ENCODE measurements at places on chromosomes 4 and X. TPM values are rescaled to one million over a fixed set of nuclear protein-coding genes. Genes with fewer than 3 reads are reported as not detected.
A peak's percentile ranks its signal among the peaks of the same experiment; 100 is the strongest.

DNA sequence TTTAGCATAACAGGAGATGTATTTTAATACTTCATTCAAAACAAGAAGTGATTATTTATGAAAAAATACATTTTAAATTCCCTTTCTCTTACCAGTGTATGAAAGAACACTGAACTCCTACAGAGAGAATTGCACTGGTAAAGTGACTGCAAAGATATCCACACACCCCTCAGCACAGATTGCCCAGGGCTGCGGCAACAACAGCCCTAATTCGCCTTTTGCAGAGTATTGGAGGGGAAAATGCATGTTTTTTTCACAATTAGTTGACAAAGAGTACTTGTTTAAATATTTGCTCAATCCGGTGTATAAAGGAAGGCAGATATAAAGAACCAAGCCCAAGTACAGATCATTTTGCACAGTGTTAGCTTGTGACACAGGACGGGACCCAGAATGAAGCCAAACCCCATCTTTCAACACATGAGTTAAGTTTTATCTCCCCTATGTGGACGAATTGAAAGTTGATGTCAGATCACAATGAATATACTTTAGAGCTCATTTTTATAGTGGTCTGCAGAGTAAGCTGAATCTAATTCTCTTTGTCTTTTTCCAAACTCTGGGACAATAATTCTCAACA, 551.4 kb upstream of the IGFBP7 start:
- no peaks in the 10 kb centered on the region for H3K27me3 ChIP-seq
- no peak overlapping the region for H3K4me3 ChIP-seq
- no peaks in the 10 kb centered on the region for H3K36me3 ChIP-seq
- DNase-seq, result no peak
- H3K27ac ChIP-seq, result no peak overlapping the region
- no peaks in the 10 kb centered on the region for H3K4me1 ChIP-seq

DNA sequence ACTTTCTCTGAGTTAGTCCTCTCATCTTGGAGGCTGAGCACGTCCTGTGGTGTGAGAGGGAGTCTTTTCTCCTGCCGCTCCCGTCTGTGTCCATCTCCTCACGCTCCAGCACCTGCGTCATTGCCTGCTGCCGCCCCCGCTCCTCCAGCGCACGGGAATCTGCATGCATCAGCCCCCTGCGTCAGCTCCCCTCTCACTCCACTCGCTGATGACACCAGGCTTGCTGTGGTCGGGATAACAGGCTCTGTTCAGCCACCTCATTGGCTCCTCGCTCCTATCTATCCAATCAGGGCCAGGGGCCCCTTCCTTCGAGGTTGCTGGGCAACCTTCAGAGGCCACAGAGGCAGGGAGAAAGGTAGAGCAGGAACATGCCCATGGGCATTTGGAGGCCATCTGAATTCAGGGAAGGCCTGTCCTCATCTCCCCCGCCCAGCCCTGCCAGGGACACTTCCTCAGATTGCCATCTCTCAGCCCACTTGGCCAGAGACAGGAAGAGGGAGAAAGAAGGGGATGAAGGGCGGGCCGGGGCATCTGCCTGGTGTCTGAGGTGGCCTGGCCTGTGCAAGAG, 9.3 kb downstream of the ZNF185 start:
- no peaks in the 10 kb centered on the region for H3K36me3 ChIP-seq
- H3K4me3 ChIP-seq, result no peak overlapping the region
- no peak for DNase-seq
- no peaks in the 10 kb centered on the region for H3K4me1 ChIP-seq

DNA sequence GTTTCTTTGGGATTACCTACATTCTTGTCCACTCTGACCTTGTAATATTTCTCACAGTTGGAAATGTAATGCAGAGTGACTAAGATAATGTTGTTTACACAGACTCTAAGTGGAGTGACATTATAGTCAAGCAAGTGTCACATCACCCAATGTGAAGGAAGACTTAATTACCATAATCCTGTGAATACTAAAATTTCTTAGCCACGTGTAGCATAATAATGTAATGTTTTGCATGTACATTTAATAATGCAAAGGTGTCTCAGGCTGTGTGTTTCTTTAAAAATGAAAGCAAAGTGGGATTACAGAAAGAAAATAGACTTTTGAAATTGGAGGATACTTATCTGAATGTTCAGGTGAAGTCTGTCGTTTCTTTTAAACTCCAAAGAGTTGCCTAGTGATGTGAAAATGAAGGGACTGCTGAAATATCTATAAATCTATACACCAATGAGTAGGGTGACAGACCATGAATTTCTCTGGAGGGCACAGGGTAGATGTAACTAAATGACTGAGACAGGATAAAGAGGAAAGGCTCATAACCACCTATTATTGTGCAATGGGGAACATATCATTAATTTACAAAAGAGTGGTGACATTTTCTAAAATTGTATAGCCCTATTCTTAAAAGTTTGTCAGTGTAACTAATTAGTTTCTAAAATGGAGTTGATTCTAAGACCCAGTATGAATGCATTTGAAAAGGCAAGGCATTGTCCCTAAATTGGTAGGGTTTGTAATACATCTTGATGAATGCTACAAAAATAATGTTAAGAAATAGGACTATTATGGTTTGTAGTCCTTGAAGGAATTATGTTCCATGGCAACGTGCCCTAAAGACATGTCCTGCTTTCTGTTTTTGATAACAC, 235.7 kb downstream of the DACH2 start:
- H3K4me1 ChIP-seq, result no peaks in the 10 kb centered on the region
- DNase-seq, result no peak
- no peak overlapping the region for H3K4me3 ChIP-seq
- H3K36me3 ChIP-seq, result no peaks in the 10 kb centered on the region
- H3K27me3 ChIP-seq, result no peaks in the 10 kb centered on the region
- H3K27ac ChIP-seq, result no peak overlapping the region

DNA sequence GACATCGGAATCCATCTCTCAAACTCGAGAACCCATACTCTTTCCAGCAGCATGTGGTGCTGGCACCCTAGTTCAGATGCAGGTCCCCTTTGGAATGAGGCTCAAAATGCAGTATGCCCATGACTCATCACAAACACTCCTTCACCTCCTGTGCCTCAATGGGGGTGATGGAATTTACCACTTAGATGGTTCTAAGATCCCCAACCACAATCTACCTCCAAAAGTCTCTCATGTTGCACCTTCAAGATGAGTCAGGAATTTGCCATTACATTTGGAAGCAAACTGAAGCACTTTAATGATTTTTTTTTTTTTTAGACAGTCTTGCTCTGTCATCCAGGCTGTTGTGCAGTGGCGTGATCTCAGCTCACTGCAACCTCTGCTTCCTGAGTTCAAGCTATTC, 8.5 kb upstream of the MID1 start:
- no peak overlapping the region for H3K4me3 ChIP-seq
- H3K4me1 ChIP-seq, result peaks cover 7% of the 10 kb centered on the region
- H3K36me3 ChIP-seq, result no peaks in the 10 kb centered on the region
- no peak overlapping the region for H3K27ac ChIP-seq
- DNase-seq, result no peak

DNA sequence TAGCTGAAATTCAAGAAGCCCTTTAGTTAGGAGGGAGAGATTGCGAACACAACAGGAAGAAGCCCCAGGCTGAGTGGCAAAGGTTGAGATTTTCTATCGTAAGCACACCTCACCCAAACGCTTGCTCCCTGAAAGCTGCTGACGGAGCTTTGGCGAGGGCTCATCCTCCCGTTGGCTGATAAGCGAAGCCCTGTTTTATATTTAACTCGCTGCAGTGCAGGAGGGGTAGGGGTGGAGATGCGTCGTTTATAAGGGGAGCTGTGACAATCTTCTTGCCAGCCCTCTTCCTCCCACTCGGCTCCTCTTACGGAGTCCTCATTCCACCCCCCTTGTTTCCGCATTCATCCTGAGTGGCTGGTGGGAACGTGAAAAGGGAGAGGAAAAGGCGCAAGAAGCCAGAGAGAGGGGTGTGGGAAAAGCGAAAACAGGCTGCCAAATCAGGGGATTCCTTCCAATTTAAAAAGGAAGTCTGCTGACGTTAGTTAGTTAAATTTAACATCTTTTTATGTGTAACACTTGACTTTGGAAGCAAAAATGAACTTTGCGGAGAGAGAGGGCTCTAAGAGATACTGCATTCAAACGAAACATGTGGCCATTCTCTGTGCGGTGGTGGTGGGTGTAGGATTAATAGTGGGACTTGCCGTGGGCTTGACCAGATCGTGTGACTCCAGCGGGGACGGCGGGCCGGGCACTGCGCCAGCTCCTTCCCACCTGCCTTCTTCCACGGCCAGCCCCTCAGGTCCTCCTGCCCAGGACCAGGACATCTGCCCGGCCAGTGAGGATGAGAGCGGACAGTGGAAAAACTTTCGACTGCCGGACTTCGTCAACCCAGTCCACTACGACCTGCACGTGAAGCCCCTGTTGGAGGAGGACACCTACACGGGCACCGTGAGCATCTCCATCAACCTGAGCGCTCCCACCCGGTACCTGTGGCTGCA, at the start of gene ENPEP:
Gene ENPEP (plus strand): TSS at position 275 of the 938 bp plus-strand sequence. CDS start 260 bp downstream, at position 535.
- H3K4me1 ChIP-seq, result peaks cover 27% of the 10 kb centered on the region
- H3K27me3 ChIP-seq, result no peaks in the 10 kb centered on the region
- peak; percentile 15 for DNase-seq
- H3K4me3 ChIP-seq, result peak within 1 kb of the TSS; percentile 51

DNA sequence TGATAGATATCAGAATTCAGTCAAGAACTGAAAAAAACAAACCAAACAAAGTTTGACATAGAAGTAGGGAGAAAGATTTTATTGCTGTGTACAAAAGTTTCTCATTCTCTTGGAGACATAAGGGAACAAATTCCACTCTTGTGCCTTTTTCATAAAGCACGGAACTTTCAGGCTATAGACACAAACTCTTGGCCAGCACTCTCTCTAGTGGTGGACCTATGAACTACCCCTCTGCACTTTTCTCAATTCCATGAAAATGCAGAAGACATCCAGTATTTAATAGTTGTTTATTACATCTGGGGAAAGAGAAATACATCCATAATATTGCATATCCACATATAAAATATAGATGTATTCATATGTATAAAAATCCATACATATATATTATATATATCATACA, 291.6 kb upstream of the HS3ST1 start:
- no peak overlapping the region for H3K4me3 ChIP-seq
- H3K36me3 ChIP-seq, result no peaks in the 10 kb centered on the region
- DNase-seq, result no peak
- H3K27ac ChIP-seq, result no peak overlapping the region
- no peaks in the 10 kb centered on the region for H3K27me3 ChIP-seq

The CXXC4 gene
- 3.6 TPM for total RNA-seq

The ADGRG4 gene
- total RNA-seq, result 0.20 TPM

The AMER1 gene
- total RNA-seq, result 10.9 TPM

The ARMCX1 gene
- total RNA-seq, result 34.3 TPM

The SASH3 gene
- 20.4 TPM for total RNA-seq

The DGAT2L6 gene
- total RNA-seq, result not detected

The IBSP gene
- not detected for total RNA-seq
